Activated CD8-positive, alpha-beta memory T cell treated with anti-CD3 and anti-CD28 coated beads for 1 hour (primary cell): ENCODE measurements at places on chromosomes 11 and 22.

- no peak for DNase-seq
Observed at GRCh38 chr11:119895981-119896380, 167.0 kb upstream of the NECTIN1 start.

GRCh38 chr11:116224154-116224888 lies 548.5 kb downstream of the BUD13 start:
- DNase-seq: peak; percentile 22

DNA sequence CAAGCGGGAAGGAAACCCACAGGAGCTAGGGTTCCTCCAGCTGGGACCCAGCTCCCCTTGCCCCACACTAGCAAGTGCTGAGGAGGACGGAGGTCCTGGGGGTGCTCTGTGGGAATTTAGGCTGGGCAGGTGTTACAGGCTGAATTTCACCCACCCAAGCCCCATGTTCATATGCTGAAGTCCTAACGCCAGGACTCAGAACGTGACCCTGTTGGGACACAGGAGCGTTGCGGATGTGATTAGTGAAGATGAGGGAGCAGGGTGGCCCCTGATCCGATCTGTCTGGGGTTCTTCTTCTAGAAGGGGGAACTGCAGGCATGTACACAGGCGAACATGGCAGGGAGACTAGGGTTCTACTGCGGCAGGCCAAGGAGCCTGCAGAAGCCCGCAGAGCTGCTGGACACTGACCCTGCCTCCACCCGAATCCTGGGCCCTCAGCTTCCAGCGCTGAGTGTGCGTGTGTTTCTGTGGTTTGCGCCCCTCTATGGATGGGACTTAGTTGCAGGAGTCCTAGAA lies 103.4 kb upstream of the FGF3 start:
- DNase-seq: no peak

DNA sequence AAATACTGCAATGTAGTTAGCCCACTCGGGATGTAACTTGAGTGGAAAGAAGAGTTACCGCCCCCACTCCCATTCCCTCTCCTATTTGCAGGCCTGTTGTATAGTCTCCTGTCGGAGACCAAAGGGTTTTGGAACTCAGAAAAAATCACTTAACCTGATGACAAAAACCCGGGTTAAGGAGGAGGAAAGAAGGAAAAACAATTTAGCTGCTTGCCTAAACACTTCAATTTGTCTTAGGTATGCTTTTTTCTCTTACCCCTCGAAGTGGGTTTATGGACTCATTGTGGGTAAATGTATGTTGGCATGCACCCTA lies 2.2 kb downstream of the YAP1 start:
- DNase-seq: no peak

- no peak for DNase-seq
Observed at GRCh38 chr11:86108191-86108590, 39.3 kb upstream of the PICALM start.

GRCh38 chr11:63564056-63564774 lies 1.0 kb upstream of the PLAAT2 start:
- no peak for DNase-seq

- no peak for DNase-seq
Observed at GRCh38 chr22:31098632-31099110, 8.7 kb downstream of the SELENOM start.

GRCh38 chr11:110455718-110456117 lies 26.0 kb downstream of the FDX1 start:
- no peak for DNase-seq

DNA sequence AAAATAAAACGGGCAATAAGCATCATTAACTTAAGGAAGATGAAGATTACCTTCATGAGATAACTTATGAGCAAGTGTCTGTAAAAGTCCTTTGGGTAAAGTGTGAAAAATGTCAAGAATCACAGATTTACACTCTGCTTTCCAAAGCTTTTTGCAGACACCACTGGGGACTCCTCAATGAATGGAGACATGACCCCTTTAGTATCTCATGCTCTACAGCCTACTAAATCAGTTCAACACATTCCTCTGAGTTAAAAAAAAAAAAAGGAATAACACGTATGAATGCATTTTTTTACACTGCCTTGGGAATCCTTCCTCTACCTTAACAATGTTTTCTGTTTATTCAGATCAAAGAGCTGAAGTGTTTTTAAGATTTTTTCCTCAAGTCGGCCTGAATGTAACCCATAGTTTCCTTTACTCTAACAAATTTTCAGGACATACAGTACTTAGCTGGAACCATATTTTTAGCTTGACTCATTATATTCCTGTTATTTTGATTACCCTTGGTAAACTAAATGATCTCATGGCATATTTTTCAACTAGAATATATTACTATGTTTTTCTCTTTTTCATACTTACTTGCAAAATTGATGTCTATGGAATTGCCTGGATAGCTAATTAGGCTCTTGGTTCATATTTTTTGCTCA lies 25.9 kb upstream of the RAB30 start:
- no peak for DNase-seq

GRCh38 chr11:67652965-67653845 lies 2.7 kb upstream of the ACY3 start:
- DNase-seq: no peak

DNA sequence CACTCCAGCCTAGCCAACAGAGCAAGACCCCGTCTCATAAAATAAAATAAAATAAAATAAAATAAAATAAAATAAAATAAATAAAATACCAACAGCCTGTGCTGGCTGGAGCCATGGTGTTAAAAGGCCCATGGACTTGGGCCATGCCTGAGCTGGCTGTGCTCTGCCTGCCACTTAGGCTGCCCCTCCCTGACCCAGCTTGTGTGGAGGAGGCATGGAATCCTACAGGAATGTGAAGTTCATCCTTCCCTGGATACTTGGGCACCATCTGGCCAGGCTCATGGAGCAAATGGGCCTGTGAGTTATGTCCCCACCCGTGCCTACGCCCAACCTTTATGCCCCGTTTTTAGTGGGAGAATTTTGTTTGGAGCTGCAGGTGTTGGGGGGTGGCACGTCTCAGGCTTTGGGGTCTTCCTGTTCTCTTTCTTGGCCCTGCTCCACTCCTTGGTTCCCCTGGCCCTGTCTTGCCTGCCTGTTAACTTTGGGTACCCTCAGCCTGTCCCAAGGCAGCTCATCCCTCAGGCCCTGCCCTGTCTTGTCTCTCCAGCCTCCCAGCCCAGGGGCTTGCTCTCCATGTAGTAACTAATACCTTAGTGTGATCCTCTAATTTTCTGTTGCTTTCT lies 51.3 kb downstream of the BCR start:
- no peak for DNase-seq

DNA sequence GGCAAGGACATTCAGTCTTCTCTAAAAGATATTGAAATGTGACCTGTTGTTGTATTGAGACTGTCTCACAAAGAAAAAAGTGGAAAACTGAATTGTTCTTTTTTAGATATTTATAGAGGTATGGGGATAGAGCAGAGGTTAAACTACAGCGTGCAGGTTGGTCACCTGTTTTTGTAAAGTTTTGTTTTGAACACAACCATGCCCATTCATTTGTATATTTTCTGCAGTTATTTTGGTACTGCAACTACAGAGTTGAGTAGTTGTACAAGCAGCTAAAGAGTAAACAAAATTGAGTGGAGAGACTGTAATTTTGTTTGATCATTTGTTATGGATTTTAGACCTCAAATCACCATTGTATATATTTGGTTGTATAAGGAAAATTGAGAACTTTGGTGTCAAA lies 11.3 kb downstream of the EED start:
- DNase-seq: no peak

- DNase-seq: no peak
Observed at GRCh38 chr11:69787906-69788305, 12.8 kb upstream of the FGF4 start.

GRCh38 chr22:28394513-28395110 lies 285.0 kb downstream of the TTC28 start:
- DNase-seq: no peak

GRCh38 chr11:111665777-111666176 lies 63.5 kb downstream of the SIK2 start:
- no peak for DNase-seq

- no peak for DNase-seq
Observed at GRCh38 chr11:32232516-32232915, 141.6 kb downstream of the RCN1 start.

DNA sequence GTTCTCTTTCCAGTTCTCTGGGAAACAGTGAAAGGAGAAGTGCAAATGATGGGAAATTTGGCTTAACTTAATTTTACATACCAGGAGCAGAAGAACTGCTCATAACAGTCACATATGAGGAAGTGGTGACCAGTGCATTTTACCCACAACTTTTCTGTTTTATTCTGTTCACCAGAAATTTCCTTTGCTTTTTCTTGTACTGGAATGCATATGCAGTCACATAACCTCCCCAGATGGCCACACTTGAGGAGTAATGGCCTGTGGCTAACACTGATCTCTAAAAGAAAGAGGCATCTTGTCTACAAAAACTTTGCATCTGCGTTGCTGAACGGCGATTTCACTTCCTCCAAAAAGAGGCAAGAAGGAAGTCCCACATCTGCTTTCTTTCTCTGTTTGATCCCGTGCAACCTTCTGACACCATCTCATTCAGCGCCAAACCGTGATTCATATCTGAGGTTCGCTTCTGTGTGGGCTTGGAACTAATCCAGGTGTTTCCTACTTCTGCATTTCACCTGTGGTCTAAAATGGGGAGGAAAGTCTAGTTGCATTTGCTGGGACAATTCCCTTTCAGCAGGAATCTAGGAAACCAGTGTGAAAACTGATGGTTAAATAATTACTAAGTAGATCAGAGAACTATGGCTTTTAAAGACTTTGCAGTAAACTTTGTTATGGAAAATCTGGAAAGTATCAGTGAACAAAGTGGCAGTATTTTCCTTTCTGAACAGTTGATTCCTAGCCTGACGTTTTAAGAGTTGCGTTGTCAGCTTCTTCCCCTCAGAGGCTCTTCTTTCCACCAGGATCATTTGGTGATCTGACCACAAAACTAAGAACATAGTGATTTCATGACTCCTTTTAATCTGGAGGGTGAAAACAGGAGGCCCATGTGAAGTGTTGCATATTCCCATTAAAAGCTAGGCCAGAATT lies 4.2 kb upstream of the MPEG1 start:
- DNase-seq: no peak

DNA sequence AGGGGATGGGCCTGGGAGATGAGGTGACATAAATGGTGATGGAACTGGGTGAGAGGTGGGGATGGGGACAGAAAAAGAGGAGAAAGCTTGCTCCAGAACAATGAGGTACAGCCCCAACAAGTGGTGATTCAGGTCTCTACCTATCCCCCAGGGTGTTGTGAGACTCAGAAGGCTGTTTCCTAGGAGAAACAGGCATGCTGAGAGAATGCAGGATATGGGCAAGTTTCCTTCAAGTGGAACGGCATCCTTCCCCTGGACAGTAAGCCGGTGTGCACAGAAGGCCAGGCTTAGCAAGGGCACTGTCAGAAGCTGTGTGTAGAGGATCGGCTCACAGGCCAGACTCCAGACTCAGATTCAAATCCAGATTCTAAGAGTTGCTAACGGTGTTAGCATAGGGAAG lies 34.1 kb upstream of the CRTAM start:
- DNase-seq: no peak

- peak; percentile 56 for DNase-seq
Observed at GRCh38 chr22:50190941-50191741, 5.4 kb downstream of the TRABD start.

- DNase-seq: no peak
Observed at GRCh38 chr11:87740968-87741367, 434.3 kb downstream of the RAB38 start.

DNA sequence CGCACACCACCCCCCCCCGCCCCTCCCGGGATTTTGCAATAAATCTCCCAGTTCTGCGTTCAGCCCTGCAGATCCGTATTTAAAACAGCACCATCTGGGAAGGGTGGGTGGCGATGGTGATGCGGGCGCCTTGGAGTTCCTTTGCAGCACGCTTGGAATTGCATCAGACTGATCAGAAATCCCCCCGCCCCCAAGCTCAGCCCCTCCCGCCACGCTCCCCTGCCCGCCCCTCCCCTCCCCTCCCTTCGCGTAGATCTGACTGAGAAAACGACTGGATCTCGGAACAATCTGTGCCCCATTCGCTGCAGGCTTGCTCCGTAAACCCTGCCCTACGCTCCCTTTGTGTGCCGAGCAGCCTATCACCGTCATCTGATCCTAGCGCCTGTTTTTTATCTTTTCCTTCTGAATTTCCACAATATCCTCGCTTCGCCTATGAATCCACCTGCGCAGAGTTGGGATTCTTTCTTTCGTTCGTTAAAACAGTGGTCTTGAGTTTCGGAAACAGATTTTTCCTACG lies 18.1 kb upstream of the BDNF start:
- no peak for DNase-seq

- no peak for DNase-seq
Observed at GRCh38 chr22:43829904-43830851, 18.1 kb upstream of the EFCAB6 start.

DNA sequence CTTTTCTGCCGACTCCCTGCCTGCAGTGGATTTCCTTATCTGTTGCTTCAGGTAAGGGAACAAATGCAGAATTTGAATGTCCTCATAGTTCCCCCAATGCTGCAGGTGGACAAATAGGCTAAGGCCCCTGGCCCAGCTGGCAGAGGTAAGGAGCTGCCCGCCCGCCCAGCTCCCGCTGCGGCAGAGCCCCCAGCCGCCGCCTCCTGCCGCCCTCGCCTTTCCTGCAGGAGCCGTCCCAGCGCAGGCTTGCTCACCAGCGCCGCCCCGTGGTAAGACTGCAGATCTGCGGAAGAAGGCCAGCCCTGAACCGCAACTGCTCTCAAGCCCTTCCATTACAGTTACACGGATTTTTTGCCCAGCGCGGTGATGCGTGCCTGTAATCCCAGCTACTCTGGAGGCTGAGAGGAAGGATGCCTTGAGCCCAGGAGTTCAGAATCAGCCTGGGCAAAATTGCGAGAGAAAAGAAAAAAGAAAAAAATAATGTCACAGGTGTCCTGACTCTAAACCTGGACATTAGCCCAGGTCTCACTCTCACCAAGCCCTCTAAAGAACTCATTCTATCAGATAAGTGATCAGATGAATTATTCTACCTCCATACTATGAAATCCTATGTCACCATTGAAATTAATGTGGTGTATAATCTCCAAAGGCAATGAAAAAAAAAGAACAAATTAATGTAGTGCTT lies 51.2 kb upstream of the EMID1 start:
- peak; percentile 40 for DNase-seq

DNA sequence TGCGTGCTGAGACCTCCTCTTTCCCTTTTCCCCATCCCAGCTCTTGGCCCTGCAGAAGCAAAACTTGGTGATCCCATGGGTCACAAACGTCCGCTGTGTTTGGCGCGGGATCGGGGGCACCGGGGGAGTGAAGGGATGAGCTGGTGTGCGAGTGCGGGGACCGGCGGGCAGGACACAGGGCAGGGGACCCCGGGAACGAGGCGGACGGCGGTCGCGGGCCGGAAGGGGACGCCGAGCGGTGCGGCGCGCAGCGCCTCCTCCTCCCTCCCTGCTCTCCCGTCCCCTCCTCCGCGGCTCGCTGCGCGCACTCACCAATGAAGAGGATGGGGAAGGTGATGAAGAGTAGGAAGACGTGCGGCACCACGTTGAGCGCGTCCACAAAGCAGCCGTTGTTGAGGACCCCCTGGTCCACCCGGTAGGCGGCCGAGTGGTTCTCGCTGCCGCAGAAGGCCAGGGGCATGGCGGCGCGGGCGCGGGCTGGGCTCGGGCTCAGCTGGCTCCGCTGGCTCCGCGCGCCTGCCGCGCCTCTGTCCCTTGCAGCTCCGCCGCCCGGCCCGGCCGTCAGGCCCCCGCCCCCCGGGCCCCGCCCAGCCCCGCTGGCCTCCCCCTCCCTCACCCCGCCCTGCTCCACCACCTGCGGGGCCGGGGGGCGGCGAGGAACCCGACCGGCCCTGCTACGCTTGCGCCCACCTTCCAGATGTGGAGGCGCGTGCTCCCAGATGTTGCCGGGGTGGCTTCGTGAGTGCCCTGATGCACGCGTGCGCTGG lies at the start of gene ABCC8:
ABCC8 (minus strand) TSS at position 529 of the 767 bp plus-strand sequence; CDS start at position 460, 69 bp downstream.
- DNase-seq: no peak
